ENCODE measurements at places on chromosomes 12 and 14.

GRCh38 chr12:94133964-94134795, 14.2 kb upstream of the PLXNC1 start:
- H3K27me3 ChIP-seq, result no peaks in the 10 kb centered on the region
- no peak overlapping the region for H3K4me3 ChIP-seq
- H3K36me3 ChIP-seq, result no peaks in the 10 kb centered on the region

GRCh38 chr12:51075390-51075789, 8.0 kb downstream of the CSRNP2 start:
- H3K36me3 ChIP-seq, result peaks cover 2% of the 10 kb centered on the region
- H3K4me3 ChIP-seq, result no peak overlapping the region
- H3K27ac ChIP-seq, result no peak overlapping the region
- peaks cover 38% of the 10 kb centered on the region for H3K4me1 ChIP-seq
- no peaks in the 10 kb centered on the region for H3K27me3 ChIP-seq

DNA sequence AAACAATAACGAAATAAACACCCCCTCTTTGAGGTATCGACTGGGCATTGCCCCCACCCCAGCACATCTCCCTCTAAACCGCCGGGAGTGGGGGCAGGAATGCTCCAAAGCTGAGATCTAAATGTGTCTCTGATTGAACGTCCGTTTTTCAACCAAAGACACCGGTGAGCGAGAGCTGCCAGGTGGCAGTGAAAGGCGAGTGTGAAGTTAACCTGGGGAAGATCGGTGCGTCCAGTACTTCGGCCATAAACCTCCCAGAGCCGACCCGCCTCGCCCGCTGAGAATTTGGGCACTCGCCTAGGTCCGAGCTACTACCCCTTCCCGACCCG, 625 bp downstream of the ANGEL1 start:
- H3K4me3 ChIP-seq, result peak overlapping the region; percentile 84
- no peak for DNase-seq
- H3K4me1 ChIP-seq, result peaks cover 35% of the 10 kb centered on the region
- H3K27me3 ChIP-seq, result no peaks in the 10 kb centered on the region
- H3K36me3 ChIP-seq, result no peaks in the 10 kb centered on the region

DNA sequence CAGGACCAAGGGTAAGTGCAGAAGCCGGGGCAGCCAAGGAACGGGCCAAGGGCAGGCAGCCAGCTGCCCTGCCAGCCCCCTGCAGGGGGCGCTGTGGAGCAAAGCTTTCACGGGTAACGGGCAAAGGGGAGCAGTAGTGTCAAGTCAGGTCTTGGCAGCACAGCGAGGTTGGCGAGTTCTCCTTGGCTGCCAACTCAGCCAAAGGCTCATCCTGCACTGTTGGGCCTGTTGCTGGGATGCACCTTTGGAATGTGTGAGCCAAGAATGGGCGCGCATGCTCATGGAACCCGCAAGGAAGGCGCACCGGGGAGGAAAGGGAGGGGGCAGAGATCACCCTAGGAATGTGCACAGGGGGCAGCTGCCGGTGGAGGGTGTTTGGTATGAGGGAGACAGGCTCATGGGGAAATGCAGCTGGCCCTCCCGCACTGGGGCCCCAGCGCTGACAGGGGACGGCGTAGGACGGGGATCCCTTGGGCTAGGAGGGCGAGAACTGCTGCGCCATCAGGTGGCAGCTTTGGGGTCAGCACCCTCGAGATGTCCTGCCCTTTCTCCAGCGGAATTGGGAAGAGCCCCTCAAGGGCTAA, 138.0 kb downstream of the ASCL4 start:
- no peaks in the 10 kb centered on the region for H3K4me1 ChIP-seq
- no peak for DNase-seq
- H3K27ac ChIP-seq, result no peak overlapping the region

GRCh38 chr14:31137214-31137889, 70.2 kb downstream of the HECTD1 start:
- H3K4me3 ChIP-seq, result no peak overlapping the region
- peaks cover 8% of the 10 kb centered on the region for H3K36me3 ChIP-seq
- no peaks in the 10 kb centered on the region for H3K4me1 ChIP-seq
- no peak overlapping the region for H3K27ac ChIP-seq

GRCh38 chr12:101877806-101878242, 444 bp downstream of the DRAM1 start:
- peak overlapping the region; percentile 61 for H3K4me3 ChIP-seq
- H3K4me1 ChIP-seq, result peaks cover 5% of the 10 kb centered on the region

DNA sequence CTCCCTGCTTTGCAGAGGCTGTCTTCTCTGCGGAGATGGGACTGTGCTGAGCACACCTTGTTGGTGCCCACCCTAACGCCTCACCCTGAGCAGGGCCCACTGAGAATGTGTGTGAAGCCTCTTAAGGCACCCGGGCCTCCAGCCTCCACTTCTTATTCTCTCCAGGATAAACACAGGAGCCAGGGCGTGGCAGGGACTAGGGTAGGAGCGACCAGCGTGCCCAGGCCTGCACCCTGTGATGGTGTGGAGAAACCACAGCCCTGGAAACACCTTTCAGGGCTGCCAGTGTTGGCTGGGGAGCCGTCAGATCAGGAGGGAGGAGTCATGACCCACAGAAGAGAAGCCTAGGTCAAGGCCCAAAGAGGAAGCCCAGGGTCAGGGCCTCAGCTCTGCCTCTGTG, 41.3 kb downstream of the VDR start:
- H3K4me3 ChIP-seq, result no peak overlapping the region
- no peaks in the 10 kb centered on the region for H3K4me1 ChIP-seq
- no peaks in the 10 kb centered on the region for H3K36me3 ChIP-seq
- no peak for DNase-seq
- no peaks in the 10 kb centered on the region for H3K27me3 ChIP-seq
- no peak overlapping the region for H3K27ac ChIP-seq

DNA sequence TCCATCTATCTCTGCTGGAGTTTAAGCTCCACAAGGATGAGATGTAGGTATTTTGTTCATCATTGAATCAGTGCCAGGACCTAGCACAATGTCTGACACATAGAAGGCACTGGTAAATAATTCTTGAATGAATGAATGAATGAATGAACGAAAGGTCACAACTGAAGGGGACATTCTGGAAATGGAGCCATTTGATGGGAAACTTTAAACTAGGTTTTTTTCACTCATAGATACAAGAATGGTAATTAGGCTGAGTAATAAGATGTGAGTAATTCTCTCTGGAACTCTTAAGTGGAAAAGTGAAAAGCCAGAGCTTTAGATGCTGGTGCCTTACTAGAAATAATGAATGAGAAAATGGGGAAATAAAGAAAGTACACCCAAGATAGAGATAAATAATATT, 44.3 kb downstream of the SCN8A start:
- H3K4me1 ChIP-seq, result no peaks in the 10 kb centered on the region
- H3K27me3 ChIP-seq, result no peaks in the 10 kb centered on the region
- H3K4me3 ChIP-seq, result no peak overlapping the region
- no peak for DNase-seq
- no peaks in the 10 kb centered on the region for H3K36me3 ChIP-seq
